ENCODE measurements at places on chromosomes 2 and 18.

GRCh38 chr2:208890486-208890885 is 483.9 kb downstream of the PTH2R start:
- no peak for DNase-seq

DNA sequence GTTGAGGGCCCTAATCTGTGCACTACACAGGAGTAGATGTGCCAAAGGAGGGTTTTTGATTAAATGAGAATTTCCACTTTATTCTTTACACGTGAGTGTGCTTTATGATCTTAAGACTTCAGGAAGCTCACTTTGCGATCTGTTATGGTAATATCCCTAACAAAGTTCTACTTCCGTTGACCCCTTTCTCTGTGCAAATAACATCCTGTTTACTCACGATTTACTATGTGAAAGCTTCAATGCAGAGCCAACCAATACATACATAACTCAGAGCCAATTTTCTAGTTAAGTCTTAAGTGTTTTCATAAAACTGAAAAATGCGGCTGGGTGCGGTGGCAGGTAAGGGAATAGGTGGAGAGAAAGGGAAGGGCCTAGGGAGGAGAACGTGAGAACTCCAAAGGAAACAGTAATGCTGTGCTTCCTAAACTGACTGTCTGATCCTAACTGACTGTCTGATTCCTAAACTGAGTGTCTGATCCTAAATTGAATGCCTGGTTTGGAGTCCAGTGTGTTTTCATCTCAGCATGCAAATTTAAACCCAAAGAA is 87.6 kb downstream of the PLCL1 start:
- DNase-seq, result no peak

GRCh38 chr2:235052514-235053354 is 100.9 kb downstream of the SH3BP4 start:
- DNase-seq, result no peak

GRCh38 chr2:234983011-234983726 is 31.4 kb downstream of the SH3BP4 start:
- no peak for DNase-seq

GRCh38 chr2:145939949-145940348 is 1420.0 kb upstream of the ZEB2 start:
- no peak for DNase-seq

DNA sequence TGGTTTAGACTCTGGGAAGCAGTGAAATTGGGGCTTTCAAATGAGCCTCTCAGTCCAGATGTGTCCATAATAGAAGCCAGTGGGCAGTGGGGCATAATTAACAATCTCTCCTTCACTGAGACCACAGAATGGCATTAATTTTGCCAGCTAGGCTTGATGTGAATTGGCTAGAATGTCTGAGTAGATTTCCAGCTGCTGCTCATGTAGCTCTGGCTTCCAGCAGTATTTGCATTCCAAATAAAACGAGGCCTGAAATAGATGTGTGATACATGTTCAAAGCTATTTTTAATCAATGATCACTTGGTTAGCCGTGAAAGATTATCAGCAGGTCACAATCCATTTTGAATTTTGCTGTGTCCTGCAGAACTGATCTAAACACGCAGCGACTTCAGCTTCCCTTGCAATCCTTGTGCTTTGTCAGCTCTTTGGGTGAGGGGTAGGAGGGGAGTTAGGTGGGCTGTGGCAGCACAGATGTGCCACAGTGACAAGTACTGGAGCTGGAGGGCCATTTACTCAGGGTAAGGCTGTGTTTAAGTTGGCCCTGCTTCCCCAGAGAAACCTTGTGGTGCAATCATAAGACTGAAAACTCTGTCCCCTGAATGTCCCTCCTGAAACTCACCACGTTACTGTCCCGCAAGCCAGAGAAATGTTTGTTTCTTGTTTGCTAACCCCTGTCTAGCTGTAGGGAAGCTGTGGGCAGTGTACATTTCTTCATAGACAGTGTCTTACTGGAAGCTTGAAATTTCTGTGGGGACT is 56.9 kb upstream of the TMEM178A start:
- DNase-seq, result no peak

DNA sequence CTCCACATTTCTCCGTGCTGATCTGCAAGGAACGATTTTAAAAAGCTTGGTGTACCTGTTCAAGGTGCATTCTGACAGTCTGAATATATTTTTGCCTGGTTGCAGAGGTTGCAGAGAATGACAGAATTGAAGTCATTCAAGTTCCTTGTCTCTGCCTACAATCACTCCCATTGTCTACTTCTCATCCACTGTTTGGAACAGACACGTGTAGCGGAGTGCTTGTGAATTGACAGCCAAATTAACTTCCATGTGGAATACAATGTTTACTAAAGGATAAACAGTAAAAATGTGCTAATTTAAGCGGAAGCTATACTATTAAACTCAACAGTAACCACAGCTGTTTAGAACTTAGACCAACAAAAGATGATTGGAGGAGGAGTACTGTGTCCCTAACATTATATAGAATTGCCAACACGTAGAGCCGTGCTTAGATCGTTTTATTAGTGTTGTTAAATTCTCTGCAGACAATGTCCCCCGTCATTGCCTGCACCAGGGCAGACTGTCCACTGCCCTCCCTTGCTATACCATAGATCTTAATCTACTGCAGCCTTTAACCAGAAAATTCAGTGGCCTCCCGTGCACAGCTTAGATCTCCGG is 87.3 kb upstream of the ZCCHC2 start:
- no peak for DNase-seq

- DNase-seq, result no peak
Observed at GRCh38 chr2:127163921-127164320, 56.2 kb downstream of the CYP27C1 start.

- DNase-seq, result no peak
Observed at GRCh38 chr2:28606986-28607441, 111.2 kb downstream of the PLB1 start.

DNA sequence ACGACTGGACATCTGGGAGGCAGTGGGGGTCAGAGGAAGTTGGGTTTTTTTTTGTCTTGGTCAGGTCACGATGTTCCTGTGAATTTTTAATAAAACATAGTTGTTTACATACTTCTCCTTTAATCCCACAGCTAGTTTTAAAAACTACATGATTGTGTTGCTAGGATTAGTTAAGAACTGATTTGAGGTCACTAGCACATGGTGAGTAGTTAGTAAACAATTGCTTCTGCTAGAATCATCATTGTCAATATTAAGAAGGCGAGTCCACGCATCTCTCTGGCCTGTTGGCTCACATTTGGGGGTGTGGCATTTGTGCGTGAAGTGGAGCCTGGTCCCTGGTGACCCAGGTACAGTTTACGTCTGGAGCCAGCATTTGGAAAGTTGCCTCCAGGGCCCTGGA is 59.4 kb downstream of the AGAP1 start:
- DNase-seq, result no peak

DNA sequence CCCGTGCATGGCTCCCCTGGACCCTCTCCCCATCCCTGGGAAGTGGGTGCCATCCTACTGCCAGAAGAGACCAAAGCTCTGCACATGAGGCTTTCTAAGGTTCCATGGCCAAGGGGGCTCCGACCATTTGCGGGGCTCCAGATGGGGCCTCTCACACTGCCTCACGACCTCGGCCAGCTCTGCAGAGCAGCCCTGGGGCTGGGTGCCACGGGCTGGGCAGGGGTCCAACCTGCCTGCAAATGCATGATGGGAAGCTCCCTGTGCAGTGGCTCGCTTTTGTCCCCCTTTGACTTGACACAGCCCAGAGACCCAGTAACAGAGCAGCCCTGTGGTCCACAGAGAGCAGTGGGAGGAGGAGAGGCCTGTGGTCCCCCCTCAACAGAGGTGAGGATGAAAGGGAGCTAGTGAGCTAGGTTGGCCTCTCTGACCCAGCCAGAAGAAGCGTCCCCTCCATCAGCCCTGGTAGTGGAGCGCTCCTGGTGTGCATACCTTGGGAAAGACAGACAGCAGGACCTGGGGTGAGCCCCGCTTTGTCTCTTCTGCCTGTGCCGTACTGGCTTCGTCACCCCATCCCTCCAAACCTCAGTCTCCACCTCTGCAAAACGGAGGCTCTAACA is 174.1 kb downstream of the DDX1 start:
- DNase-seq, result no peak

- no peak for DNase-seq
Observed at GRCh38 chr2:48854681-48855080, 99.2 kb upstream of the LHCGR start.

GRCh38 chr18:68267583-68267982 is 447.3 kb downstream of the TMX3 start:
- DNase-seq, result no peak

Data from stimulated activated CD4-positive, alpha-beta T cell treated with anti-CD3 and anti-CD28 coated beads, Interleukin-1b, Interleukin-23, amount 100 ng/mL, for 4 hours (primary cell).